ENCODE measurements at places on chromosomes 7 and 10.
A peak's percentile ranks its signal among the peaks of the same experiment; 100 is the strongest.

GRCh38 chr7:34728156-34728555, 70.1 kb downstream of the NPSR1 start:
- H3K27me3 ChIP-seq = no peaks in the 10 kb centered on the region
- no peaks in the 10 kb centered on the region for H3K4me1 ChIP-seq
- H3K27ac ChIP-seq = no peak overlapping the region
- H3K4me3 ChIP-seq = no peak overlapping the region
- no peak for DNase-seq

- no peaks in the 10 kb centered on the region for H3K27me3 ChIP-seq
- no peak overlapping the region for H3K4me3 ChIP-seq
- no peaks in the 10 kb centered on the region for H3K4me1 ChIP-seq
- no peak overlapping the region for H3K27ac ChIP-seq
- no peak for DNase-seq
Measured at GRCh38 chr10:74320026-74320425, 169.0 kb downstream of the ADK start.

DNA sequence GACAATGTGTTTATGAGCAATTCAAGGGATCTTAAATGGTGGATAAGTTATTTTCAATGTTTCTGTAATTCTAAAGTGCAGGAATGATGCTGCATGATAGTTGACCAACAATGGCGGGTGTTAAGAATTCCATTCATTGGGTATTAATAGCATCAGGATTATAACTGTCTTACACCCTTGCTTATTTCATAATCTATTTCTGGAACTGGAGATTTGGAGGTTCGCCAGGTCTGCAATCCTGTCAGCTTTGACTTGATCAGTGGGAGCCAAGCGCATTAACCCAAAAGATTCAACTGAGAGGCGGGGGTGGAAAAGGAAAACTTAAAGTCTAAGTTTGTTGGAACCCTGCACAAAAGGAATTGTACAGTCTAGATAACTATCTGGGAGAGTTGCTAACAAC, 114.9 kb upstream of the ZEB1 start:
- H3K27me3 ChIP-seq = no peaks in the 10 kb centered on the region
- no peak overlapping the region for H3K4me3 ChIP-seq
- no peaks in the 10 kb centered on the region for H3K36me3 ChIP-seq
- DNase-seq = no peak
- H3K4me1 ChIP-seq = no peaks in the 10 kb centered on the region

- no peaks in the 10 kb centered on the region for H3K4me1 ChIP-seq
- no peaks in the 10 kb centered on the region for H3K36me3 ChIP-seq
- H3K4me3 ChIP-seq = no peak overlapping the region
- no peaks in the 10 kb centered on the region for H3K27me3 ChIP-seq
- DNase-seq = no peak
Measured at GRCh38 chr10:1185911-1186682, 129.9 kb downstream of the WDR37 start.

DNA sequence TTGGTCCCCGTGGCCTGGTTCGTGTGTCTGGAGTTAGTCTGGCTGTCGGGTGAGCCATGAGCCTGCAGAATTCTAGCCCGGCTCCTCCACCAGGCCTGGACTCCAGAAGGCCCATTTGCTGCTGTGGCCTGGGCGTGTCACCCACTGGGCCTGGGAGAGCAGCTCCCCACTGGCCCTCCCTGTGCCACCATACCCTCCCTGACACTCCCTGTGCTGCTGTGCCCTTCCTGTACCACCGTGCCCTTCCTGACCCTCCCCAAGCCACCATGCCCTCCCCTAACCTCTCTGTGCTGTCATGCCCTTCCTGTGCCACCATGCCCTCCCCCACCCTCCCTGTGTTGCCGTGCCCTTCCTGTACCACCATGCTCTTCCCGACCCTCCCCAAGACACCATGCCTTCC, 39.1 kb upstream of the DIP2C start:
- no peak overlapping the region for H3K27ac ChIP-seq
- H3K4me3 ChIP-seq = no peak overlapping the region
- no peaks in the 10 kb centered on the region for H3K4me1 ChIP-seq
- no peak for DNase-seq
- H3K36me3 ChIP-seq = no peaks in the 10 kb centered on the region

DNA sequence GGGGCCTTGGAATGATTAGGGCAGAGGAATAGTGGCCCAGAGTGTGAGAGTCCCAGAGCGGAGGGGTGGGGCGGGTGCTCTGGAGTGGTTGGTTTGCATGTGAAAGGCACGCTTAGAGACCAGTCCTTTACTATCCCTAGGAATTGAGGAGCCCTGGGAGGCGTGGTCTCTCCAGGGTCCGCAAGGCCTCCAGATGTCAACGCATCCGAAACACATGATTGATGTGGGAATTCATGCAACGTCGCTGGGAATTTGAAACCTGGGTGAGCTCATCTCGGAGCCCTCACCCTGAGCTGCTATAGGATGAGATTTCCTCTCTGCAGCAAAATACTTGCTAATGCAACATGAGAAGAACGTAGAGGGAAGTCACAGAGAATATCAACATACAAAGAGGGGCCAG, 51.2 kb downstream of the NPTX2 start:
- no peaks in the 10 kb centered on the region for H3K4me1 ChIP-seq
- no peak for DNase-seq
- no peak overlapping the region for H3K27ac ChIP-seq
- no peaks in the 10 kb centered on the region for H3K27me3 ChIP-seq
- no peak overlapping the region for H3K4me3 ChIP-seq

- no peaks in the 10 kb centered on the region for H3K36me3 ChIP-seq
- no peak overlapping the region for H3K27ac ChIP-seq
- H3K4me3 ChIP-seq = no peak overlapping the region
- H3K27me3 ChIP-seq = no peaks in the 10 kb centered on the region
- H3K4me1 ChIP-seq = no peaks in the 10 kb centered on the region
- DNase-seq = no peak
Measured at GRCh38 chr7:123820864-123821263, 24.1 kb upstream of the HYAL4 start.

DNA sequence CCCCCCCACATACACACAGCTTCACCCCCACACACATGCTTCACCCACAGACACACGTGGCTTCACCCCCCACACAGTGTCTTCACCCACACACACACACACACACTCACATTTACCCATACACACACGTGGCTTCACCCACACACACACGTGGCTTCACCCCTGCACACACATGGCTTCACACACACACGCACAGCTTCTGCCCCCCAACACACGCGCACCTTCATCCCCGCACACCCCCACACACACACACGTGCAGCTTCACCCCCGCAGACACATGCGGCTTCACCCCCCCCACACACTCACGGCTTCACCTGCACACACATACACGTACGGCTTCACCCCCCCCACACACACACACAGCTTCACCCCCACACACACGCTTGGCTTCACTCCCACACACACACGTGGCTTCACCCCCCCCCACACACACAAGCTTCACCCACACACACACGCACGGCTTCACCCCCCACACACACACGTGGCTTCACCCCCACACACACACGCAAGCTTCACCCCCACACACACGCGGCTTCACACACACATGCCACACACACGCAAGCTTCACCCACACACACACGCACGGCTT, 82.4 kb downstream of the NKX6-2 start:
- H3K4me1 ChIP-seq = peaks cover 16% of the 10 kb centered on the region
- no peak overlapping the region for H3K27ac ChIP-seq
- H3K36me3 ChIP-seq = peaks cover 15% of the 10 kb centered on the region

DNA sequence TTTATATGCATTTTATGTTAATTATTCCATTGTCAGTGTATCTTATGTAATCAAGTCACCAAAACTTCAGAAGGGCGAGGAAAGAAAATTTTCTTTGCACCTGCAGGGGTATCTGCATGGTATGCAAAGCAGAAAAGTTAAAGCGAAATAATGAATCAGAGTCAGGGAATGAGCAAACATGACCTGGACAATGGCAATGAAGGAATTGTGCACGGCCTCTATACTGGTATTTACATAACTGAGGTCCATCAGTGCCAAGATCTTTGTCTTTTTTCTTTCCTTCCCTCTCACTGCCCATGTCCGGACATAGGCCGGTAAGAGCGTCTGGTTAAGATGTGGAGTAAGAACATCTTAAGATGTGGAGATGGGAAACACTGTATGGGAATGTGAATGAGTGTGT, 14.4 kb upstream of the AKR1C3 start:
- peaks cover 24% of the 10 kb centered on the region for H3K4me1 ChIP-seq
- no peaks in the 10 kb centered on the region for H3K27me3 ChIP-seq
- H3K36me3 ChIP-seq = no peaks in the 10 kb centered on the region
- DNase-seq = no peak

GRCh38 chr10:14583967-14584366, 190.7 kb downstream of the FAM107B start:
- H3K36me3 ChIP-seq = no peaks in the 10 kb centered on the region
- no peak overlapping the region for H3K4me3 ChIP-seq

DNA sequence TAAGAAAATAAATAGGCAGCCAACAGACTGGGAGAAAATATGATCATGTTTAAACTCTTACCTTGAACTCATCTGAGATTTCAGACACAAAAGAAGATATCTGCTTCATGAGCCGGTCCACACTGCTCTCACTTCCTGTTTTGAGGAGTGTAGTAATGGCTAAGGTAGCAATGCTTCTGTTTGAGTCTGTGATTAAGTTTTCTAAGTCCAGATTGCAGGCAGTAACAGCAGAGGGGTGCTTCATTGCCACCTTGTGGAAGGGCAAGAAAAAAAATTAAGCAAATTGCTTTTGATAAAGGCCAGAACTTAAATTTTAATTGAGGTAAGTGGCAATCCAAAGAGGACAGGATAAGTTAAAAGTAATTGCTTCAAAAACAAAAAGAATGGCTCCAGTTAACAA, 69.1 kb downstream of the MEST start:
- DNase-seq = no peak
- H3K27ac ChIP-seq = no peak overlapping the region
- no peaks in the 10 kb centered on the region for H3K36me3 ChIP-seq
- H3K4me3 ChIP-seq = no peak overlapping the region
- no peaks in the 10 kb centered on the region for H3K4me1 ChIP-seq

- H3K4me3 ChIP-seq = no peak overlapping the region
- peaks cover 3% of the 10 kb centered on the region for H3K4me1 ChIP-seq
- H3K27me3 ChIP-seq = no peaks in the 10 kb centered on the region
- H3K27ac ChIP-seq = no peak overlapping the region
- no peaks in the 10 kb centered on the region for H3K36me3 ChIP-seq
- no peak for DNase-seq
Measured at GRCh38 chr7:155009570-155010157, 6.7 kb upstream of the PAXIP1 start.

DNA sequence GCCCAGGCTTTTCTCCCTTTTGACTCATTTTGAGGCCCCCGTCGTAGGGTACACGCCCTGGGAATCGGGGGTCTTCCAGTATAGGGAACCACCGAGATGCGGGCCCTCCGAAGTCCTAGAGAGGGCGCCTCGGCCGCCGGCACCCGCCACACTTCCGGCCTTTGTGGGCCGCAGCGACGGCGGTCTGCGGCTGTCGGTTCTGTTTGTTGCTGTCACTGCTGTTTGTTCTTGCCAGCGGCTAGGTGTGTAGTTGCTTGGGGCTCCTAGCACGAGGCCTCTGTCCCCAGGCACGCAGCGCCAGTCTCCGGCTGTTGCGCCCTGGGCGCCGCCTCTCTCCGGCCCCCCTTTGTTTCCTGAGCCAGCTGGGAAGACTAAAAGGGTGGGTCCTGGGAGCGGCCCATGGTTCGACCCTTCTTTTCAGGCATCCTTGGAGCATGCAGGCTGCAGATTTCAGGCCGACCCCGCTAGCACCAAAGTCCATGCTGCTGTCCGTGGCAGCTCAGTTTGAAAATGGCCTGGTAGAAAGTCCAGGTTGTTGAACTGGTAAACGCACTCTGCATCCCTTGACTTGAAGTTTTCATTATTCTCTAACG, 17.8 kb upstream of the ZKSCAN1 start:
- H3K4me3 ChIP-seq = peak overlapping the region; percentile 76
- H3K36me3 ChIP-seq = no peaks in the 10 kb centered on the region
- DNase-seq = no peak
- peaks cover 10% of the 10 kb centered on the region for H3K4me1 ChIP-seq
